Coronary artery (tissue), 2 donors: ENCODE measurements at places on chromosomes 2 and 18.

- no peak for DNase-seq
Observed at GRCh38 chr2:222492683-222493082, 68.3 kb downstream of the SGPP2 start.

DNA sequence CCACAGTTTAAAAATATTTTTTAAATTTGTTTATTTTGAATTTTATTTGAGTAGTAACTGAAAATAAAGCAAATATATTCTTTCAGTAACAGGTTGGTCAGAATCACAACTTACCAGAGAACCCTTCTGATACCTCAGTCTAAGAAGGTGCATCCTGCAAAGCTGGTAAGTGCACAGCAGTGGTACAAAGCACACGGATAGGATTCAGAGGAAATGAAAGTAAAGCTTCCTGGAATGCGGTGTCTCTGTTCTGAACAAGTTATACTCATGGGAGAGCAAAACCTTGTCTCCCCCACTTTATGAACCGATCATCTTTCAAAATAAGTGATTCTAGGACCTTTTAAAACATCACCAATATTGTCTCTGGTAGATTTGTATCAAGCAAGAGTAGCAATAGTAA lies 398.3 kb downstream of the TMX3 start:
- no peak for DNase-seq

DNA sequence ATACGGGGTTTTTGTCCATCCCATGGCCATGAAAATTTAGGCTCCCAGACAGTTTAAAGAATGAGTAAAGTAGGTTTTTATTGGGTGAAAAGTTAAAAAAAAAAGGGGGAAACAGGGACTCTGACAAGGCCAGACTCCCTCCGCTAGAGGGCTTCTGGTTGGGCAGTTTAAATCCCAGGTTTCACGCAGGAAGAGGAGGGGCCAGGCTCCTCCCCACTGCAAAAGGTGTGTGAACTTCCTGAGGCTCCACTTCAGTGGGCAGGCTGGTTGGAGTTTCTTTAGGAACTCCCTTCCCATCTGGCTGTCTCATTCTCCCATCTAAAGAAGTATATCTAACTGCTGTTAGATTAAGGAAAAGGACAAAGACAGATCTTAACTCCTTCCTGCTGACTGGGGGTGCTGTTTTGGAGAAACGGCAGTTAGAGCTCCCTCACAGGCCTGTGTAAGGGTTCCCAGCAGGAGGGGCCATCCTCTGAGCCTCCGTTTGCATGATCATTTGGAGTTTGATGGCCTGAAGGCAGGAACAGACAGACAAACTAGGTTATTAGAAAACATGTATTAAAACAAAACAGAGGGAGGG lies 1160.7 kb downstream of the CNTNAP5 start:
- no peak for DNase-seq

GRCh38 chr2:199461711-199462346 lies 4.1 kb upstream of the SATB2 start:
- DNase-seq, result no peak

DNA sequence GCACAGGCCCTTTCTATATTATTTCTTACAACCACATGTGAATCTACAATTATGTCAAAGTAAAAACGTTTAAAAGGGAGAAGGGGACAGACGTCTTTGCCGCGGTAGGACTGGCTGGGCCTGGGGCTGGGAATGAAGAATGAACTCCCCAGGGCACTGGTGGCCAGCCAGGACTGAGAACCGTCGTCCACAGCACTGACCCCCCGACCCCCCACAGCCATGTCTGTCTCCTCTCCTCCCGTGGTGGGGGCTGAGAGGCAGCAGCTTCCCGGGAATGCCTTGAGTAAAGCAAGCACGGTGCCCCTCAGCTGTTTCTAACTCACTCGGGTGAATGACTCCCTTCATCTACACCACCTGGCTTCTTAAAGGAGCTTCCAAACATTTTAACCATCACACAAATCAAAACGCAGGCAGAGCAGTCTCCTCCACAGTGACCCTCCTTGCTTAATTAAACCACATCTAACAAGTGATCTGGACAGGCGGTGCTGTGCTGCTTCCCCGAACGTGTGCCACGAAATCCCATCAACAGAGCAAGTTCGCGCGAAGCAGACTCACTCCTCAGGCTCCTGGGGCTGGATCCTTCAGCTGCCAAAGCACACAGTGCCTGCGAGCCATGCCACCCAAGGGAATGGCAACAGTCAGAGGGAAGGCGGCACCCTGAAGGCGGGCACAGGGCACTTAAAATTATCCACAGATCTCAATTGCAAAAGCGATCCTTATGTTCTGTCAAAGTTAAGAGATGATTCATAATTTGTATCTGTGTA lies 217.7 kb downstream of the EIPR1 start:
- DNase-seq, result no peak

DNA sequence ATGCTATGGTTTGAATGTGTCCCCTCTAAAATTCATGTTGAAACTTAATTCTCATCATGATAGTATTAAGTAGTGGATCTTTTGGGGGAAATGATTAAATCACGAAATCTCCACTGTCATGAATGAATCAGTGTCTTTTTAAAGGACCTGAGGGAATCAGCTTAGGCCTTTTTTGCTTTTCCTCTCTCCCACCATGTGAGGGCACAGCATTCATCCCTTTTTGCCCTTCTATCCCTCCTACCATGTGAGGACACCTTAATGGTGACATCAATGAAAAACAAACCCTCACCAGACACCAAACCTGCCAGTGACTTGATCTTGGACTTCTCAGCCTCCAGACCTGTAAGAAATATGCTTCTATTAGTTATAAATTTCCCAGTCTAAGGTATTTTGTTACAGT lies 247.1 kb upstream of the UBE2E3 start:
- DNase-seq, result no peak

- DNase-seq, result no peak
Observed at GRCh38 chr2:2769481-2770431, 438.7 kb upstream of the MYT1L start.

DNA sequence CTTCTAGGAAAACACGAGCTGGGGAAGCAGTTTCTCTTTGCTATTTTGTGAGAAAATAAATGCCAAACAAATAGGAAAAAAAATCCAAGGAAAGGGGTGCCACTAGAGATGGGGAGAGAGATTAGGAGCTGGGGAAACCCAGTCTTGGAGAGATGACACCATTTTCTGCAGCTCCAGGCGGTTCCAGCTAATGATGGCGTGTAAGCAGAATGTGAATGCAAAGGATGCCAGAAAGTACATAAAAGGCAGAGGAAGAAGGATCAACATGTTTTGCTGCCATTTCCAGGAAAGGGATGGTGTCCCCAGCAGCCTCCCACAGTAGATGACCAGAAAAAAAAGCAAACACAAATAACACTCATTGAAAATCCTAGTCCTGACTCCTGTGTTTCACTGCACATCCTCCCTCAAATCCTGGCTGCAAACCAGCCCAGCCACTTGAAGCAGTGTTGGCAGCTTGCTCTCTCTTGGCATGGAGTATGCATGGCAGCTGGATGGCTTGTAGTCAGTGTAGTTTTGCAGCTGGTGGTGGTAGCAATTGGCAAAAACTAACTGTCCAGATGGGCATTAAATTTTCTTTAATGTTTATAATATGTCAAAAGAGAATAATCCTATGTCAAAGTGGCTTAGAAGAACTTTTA lies 93.6 kb downstream of the FTCDNL1 start:
- no peak for DNase-seq

DNA sequence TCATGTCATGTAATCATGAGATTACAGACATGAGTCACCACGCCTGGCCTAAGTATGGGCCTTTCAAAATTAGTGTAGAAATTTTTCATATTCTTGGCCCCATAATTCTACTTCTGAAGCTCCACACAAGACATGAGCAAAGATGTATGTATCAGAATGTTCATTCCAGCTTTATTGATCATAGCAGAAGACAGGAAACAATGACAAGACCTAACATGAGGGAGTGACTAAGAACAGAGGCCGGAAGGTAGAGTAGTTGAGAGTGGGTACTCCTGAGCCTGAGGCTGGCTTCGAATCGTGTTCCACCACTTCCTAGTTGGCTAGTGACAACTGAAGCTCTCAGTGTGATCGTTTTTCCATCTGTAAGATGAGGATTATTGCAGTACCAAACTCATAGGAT lies 89.3 kb downstream of the ARMC9 start:
- no peak for DNase-seq
